PC-3 (cell line): ENCODE measurements at places on chromosomes 13 and 19. TPM values are rescaled to one million over a fixed set of nuclear protein-coding genes. Genes with fewer than 3 reads are reported as not detected.

DNA sequence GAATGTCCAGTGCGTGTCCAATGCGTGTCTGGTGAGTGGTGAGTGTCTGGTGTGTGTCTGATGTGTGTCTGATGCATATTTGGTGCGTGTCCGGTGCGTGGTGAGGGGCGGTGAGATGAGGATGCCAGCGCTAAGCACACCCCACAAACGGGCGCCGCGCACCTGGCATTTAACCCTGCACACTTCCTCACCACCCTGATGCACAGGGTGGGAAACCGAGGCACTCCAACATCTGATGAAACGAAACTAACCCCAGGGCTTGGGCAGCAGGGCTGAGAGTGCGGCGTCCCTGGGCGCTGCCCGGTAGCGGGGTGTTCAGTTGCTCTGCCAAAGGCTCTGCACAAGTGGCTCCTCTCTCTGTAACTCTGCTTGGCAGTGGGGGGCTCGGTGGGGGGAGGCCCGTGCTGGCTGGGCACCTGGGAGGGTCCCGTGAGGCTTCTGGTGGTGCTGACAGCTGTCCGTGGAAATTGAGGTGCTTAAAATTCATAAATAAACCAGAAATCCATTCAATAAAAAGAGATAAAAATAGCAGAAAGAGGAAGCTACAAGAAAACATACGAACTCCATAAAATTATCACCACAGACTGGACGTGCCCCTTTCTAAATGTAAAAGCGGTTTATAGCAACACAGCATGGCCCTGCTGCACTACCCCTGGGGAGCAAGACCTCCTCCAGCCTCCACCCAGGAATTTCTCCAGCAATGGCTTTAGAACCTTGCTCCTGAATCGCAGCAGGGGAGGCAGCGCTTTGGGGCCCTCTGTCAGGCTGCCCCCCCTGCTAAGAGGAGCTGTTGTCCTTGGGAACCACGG, 76.0 kb downstream of the RASA3 start:
- no peak for DNase-seq

- peak; percentile 99 for DNase-seq
Measured at GRCh38 chr19:13398780-13399726, 107.2 kb downstream of the CACNA1A start.

DNA sequence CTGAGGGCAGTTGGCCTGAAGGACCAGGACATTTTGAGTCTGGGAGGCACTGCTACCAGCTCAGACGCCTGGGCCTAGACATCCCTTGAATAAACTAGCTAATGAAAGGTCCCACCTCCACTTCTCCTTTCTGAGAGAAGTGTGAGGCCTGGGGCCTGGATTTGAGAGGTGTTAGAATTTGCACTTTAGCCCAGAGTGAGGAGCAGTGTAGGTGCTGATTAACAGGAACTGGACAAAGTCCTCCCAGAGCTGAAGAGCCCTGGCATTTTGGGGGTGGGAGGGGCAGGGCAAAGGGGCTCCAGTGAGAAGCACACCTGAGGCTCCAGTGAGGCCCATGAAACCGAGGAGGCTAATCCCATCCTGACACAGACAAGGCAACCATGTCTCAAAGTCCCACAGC, 15.2 kb upstream of the SLC1A5 start:
- no peak for DNase-seq

DNA sequence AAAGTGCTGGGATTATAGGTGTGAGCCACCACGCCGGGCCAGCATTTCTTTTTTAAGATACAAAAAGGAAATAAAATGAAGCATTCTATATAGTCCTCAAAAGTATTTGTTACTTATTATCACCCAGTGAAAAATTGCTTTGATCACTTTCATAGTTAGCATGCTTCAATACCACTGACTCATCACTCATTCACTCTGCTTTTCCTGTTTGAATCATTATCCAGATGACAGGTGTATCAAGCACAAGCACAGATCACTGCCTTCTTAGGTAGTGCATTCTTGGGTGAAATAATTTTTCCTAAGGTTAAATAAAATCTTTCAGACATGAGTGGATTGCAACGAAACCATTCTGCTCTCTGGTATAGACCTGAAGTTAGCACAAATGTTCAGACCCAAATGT, 35.8 kb upstream of the SPART start:
- DNase-seq: peak; percentile 70

DNA sequence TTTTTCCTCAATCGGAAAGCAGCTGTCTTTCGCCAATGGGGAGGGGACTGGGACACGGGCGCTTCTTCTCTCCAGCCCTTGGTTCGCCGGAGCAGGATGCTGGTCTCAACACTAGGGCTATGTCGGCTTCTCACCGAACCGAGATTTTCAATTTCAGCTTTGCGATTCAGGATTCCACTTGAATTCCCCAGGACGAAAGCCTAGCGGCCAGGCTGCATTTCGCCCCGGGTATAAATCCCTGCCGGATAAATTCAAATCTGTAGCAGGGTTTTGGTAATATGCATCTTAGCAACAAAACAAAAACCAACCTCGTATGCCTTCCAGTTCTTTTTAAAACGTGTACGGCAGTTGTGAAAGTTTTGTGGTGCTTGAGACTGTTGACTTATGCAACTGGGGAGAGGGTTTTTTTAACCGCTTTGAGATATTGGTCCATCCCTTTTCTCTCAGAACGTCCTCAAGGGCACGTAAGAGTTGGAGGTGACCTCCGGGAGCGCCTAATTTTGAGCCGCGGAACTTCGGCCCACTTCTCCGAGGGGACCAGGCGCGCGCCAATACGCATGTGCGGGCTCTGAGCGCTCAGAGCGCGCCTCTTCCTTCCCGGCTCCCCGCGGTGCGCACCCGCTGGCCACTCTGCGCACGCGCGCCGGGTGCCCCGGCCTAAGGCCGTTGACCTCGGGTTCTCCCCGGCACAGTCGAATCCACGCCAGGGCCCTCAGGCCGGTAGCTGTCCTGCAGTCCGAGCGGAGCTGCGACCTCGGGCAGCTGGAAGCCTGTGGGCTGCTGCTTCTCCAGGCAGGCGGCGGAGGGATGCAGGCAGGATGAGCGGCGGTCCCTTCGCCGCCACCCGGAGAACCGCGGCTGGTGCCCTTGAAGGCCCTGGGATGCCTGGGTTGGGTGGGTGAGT, 7.6 kb downstream of the POU4F1 start:
- no peak for DNase-seq

GRCh38 chr13:43564952-43565351, 221.8 kb downstream of the ENOX1 start:
- no peak for DNase-seq

GRCh38 chr19:54795758-54796157, 7.7 kb upstream of the KIR2DL4 start:
- DNase-seq: no peak

GRCh38 chr19:33388231-33388724, 14.8 kb downstream of the CEBPG start:
- DNase-seq: no peak

DNA sequence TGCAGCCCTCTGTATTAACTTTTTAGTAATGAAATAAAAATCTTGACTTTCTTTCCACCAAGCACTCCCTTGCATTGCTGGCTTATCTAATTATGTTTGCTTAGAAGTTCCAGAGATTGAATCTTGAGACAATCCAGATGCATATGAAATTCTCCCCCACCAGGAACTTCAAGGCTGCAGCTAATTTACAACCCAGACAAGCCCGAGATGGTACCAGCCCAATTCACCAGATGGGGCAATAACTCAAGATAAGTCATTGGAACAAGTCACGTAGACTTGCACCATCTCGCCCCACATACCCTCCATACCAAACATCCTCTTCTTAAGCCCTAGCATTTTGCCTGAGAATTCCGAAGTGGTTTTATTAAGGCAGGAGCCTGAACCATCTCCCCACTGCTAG, 29.0 kb downstream of the UTP14C start:
- no peak for DNase-seq

GRCh38 chr13:43908156-43909126, 28.7 kb downstream of the LACC1 start:
- DNase-seq: peak; percentile 79

DNA sequence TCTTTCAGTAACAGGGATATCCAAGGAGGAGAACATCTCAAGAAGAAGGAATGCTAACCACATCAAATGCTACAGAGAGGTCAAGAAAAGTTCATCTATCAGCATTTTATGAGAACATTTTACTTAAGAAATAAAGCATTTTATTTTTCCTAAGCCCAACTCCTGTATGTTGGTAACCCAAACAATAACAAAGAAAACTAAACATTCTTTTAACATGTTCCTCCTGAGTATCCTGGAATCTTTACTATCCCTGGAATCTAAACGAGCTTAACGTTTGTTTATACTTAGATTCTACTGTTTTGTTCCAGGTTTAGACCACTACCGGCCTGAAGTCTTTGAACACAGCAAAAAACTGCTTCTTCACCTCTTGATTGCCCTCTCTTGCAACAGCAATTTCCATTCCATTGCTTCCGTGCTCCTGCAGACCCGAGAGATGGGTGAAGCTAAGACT, 89.7 kb downstream of the ZAR1L start:
- no peak for DNase-seq

DNA sequence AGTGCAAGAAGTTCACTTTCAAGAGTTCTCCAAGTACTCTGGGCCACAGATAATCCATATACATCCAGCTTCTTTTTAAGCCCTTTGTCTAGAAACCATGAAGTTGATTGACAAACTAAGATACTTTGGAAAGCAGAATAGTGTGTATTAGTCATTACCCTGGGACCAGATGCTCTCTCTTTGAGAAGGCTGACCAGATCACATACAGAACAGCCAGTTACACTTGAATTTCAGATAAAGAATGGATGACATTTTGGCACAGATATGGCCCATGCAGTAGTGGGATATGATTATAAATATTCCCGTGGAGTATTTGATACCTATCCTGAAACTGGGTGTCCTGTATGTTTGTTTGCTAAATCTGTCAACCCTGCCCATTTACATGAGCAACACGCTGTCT, 414.2 kb downstream of the KLF5 start:
- no peak for DNase-seq

GRCh38 chr13:41034881-41035280, 15.8 kb upstream of the ELF1 start:
- DNase-seq: no peak

DNA sequence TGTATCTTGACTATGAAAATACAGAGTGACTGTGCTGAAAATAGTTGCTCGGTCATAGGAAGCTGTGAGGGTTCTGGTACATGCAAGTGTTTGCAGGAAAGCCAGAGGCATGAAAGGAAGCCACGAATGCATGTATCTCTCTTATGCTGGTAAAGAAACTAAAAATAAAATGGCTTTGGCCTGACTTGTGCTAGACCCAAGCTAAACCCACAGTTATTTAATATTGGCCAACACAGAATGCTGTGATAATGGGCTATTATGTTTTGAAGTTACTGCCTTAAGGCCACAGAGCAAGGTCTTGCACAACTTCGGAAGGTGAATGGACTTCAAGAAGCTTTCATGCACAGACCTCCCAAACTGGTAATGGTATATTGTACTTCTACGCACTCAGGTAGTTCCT, 518.2 kb upstream of the HTR2A start:
- no peak for DNase-seq

The DMKN gene
- total RNA-seq: 128 and 144 TPM in 2 replicates

The ZNF345 gene
- total RNA-seq: 0.66 and 1.3 TPM in 2 replicates

The FUT6 gene
- 0.69 TPM in 1 of 2 replicates, not detected in the other for total RNA-seq

The PSG11 gene
- total RNA-seq: not detected in 2 replicates

The LGALS14 gene
- not detected in 2 replicates for total RNA-seq

The C13orf42 gene
- not detected in 2 replicates for total RNA-seq

The CYP4F12 gene
- total RNA-seq: not detected in 2 replicates
